ENCODE measurements at places on chromosomes 4 and X. TPM values are rescaled to one million over a fixed set of nuclear protein-coding genes. Genes with fewer than 3 reads are reported as not detected.

DACH2 gene
- not detected for total RNA-seq

DNA sequence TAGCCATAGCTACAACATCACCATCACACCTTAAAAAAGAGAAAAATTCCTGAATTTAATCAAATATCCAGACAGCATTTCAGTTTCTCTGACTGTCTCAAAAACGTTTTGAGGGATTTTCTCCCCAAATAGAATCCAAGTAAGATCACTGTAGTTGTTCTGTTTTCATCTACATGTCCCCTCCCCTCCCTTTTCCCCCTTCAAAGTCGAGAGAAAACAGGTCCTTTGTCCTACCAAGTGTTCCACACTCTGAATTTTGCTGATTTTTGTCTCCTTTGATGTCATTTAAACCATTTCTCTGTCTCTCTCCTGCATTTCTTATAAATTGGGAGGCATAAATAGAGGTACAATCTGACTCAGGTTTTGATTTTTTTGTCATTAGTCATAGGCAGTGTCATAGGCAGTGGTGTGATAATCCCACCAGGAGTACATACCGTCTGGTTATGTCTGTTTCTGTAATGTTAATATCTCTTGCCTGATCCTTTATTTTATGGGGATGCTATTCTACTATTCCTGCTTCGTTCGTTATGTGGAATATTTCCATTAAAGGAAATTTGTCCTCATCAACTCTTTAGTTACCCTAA lies 348.6 kb downstream of the PTTG2 start:
- no peak overlapping the region for H3K27ac ChIP-seq
- DNase-seq = no peak
- H3K4me1 ChIP-seq = peaks cover 60% of the 10 kb centered on the region
- H3K4me3 ChIP-seq = no peak overlapping the region

GRCh38 chr4:113064244-113064643 lies 14.8 kb downstream of the ANK2 start:
- no peak overlapping the region for H3K27ac ChIP-seq
- no peak for DNase-seq
- H3K27me3 ChIP-seq = peaks cover 7% of the 10 kb centered on the region

DNA sequence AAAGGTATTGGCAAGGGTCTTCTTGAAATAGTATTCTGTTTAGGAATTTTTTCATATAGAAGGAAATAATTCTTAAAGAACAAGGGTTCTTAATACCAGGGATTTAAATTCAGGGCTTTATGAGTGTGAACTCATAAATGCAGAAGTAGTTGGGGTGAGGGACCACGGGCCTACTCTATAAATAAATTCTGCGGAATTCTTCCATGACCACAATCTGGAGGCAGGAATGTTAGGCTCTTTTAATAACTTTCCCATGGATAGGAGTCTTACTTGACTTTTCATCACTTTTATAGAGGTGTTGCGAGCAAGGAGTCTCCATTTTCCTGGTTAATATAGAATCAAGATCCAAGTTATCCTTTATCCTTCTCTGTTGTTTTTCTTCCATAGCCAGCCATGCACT lies 76.7 kb upstream of the SLC4A4 start:
- no peak overlapping the region for H3K4me3 ChIP-seq
- H3K27ac ChIP-seq = no peak overlapping the region
- peaks cover 4% of the 10 kb centered on the region for H3K27me3 ChIP-seq
- no peak for DNase-seq

DNA sequence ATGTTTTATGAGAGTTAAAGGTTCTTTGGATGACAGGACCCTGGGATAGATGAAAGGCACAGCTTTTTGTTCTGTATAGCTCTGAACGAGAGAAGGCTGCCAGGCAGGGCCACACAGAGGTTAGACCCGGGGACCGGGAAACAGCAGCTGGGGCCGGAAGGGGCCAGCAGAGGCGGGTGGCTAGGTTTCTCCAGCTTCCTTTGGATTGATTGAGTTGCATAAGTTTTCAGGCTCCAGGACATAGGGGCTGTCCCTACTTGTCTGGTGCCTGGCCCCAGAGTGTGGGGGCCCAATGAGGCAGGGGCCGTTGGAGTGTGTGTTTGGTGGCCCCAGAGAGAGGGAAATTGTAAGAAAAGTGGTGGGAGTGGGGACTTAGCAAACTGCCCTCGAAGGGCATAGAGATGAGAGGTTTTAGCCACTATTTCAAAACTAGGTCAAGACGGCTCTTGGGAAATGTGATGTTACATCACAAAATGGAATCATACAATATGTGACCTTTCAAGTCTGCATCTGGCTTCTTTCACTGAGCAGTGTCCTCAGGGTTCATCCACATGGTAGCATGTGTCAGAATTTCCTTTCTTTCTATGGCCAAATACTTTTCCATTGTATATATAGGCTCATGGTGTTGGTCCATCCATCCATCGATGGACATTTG lies 3.7 kb downstream of the ZFP92 start:
- no peaks in the 10 kb centered on the region for H3K36me3 ChIP-seq
- H3K27me3 ChIP-seq = peaks cover 8% of the 10 kb centered on the region
- no peak for DNase-seq
- no peak overlapping the region for H3K27ac ChIP-seq

DNA sequence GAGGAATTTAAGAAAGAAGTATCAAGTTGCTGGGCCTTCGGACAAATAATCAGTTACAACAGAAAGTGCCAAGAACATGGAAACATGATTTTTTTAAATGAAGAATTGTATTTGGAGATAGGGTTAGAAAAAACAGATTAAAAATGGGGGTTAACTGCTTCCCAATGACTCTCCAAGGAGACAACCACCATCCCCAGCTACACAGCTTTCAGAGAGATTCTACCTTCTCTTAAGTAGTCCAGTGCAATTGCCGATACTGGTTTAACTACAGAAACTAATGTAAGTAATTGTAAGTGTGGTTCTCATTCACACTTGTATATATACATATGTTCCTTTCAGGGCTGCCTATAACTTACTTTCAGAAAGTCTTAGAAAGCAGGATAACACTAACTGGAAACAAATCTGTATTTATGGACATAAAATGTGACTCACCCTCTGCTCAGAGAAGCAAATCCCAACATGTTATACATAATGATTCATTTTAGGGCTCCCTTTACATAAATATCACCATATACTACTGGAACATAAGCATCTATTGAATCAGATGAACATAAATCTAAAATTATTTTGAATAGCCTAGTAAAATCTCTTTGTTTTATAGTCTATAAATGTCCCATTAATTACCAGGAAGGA lies 248.9 kb upstream of the UGT8 start:
- H3K4me1 ChIP-seq = no peaks in the 10 kb centered on the region
- no peak overlapping the region for H3K4me3 ChIP-seq

- H3K27ac ChIP-seq = no peak overlapping the region
- H3K4me3 ChIP-seq = no peak overlapping the region
- peaks cover 7% of the 10 kb centered on the region for H3K27me3 ChIP-seq
- no peak for DNase-seq
- no peaks in the 10 kb centered on the region for H3K36me3 ChIP-seq
Measured at GRCh38 chr4:112060212-112060611, 85.0 kb upstream of the FAM241A start.

TIGD4 gene
- total RNA-seq = 0.53 TPM

- no peaks in the 10 kb centered on the region for H3K27me3 ChIP-seq
- H3K27ac ChIP-seq = peak overlapping the region; percentile 78
- H3K4me3 ChIP-seq = peak overlapping the region; percentile 24
- H3K36me3 ChIP-seq = peaks cover 32% of the 10 kb centered on the region
Measured at GRCh38 chr4:1305781-1306455, 16.2 kb downstream of the MAEA start.

MEPE gene
- total RNA-seq = not detected

DNA sequence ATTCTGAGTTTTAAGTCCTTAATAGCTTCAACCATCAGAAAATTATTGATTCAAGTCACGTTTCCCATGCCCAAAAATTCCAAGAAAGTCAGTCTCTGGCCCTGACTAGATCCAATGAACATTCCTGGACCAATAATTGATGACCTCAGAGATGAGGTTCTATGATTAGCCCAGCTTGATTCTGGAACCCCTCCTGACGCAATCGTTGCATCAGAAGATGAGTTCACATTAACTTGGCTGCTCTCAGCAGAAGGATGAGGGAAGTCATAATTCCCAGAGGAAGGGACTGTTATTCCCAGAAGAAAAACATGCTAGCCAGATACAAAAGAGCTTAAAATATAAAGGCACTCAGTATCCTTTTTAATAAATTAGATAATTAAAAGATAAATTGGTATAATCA lies 34.3 kb upstream of the CPEB2 start:
- DNase-seq = no peak
- H3K4me3 ChIP-seq = no peak overlapping the region
- H3K36me3 ChIP-seq = no peaks in the 10 kb centered on the region
- no peak overlapping the region for H3K27ac ChIP-seq
- no peaks in the 10 kb centered on the region for H3K4me1 ChIP-seq

DNA sequence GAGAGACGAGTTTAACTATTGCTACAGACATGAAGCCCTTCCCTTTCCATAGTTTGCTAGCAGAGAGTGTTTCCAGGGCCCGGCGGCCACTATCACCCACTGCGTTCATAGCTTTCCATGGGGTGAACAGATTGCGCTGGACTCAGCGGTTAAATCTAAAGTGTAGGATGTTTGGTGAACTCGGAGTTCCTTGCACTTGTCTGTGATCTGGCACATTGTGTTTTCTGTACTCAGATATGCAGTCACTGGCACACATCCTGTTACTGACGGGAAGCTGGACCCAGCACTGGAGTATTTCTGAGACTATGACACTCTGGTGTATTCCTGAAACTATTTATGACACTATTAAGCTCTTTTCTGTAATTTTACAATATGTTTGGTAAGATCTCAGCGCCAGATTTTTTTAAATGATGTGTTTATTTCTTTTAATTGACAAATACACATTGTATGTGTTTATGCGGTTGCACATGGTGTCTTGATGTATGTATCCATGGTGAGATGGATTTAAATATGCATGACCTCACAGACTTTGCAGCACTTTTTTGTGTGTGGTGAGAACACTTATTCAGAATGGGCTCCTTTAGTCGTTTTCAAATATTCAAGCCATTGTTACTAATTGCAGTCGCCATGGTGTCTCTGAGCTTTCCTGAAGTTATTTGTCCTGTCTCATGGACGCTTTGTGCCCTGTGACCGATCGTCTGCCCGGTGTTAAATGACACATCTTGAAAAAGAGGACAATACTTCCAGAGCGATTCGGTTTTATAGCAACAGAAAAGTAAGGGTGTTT lies 14.1 kb downstream of the CD99 start:
- H3K27me3 ChIP-seq = no peaks in the 10 kb centered on the region
- peak overlapping the region; percentile 49 for H3K27ac ChIP-seq
- H3K4me3 ChIP-seq = no peak overlapping the region
- peaks cover 41% of the 10 kb centered on the region for H3K36me3 ChIP-seq

DNA sequence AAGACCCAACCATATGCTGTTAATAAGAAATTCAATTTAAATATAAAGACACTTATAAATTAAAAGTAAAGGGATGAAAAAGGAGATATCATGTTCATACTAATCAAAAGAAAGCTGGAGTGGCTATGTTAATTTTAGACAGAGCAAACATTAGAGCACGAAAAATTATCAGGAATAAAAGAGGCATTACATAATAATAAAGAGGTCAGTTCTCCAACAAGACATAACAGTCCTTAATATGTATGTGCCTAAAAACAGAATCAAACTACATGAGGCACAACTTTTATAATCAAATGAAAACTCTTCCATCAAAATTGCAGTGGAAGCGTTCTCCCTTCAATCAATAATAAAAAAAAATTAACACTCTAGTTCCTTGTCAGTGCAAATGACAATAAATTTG lies 62.6 kb downstream of the ARHGEF6 start:
- H3K4me1 ChIP-seq = peaks cover 38% of the 10 kb centered on the region
- peaks cover 38% of the 10 kb centered on the region for H3K36me3 ChIP-seq
- no peaks in the 10 kb centered on the region for H3K27me3 ChIP-seq

POLN gene
- 5.5 TPM for total RNA-seq

DNA sequence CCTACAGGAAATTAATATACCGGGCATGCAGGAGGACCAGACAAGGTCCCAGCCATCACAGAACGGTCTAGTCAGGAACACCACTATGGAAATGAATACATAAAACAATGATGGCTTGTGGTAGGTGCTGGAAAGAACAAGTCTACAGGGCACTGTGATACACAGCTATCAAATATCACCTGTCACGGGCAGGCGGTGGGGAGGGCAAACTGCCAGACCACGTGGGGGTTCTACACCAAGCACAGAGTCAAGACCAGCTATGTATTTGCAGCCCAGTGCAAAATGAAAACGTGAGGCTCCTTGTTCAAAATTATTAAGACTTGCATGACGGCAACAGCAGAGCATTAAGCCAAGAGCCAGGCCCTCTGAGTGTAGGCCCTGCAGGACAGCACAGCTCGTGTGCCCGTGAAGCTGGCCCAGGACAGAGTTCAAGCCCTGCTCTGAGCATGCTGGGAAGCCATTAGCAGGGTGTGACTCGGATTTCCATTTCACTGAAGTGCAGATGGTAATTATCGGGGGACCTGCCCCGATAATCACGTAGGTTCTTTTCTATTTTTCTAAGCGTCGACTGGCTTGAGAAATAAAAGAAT lies 83.6 kb downstream of the JAKMIP1 start:
- H3K36me3 ChIP-seq = peaks cover 18% of the 10 kb centered on the region
- H3K4me1 ChIP-seq = peaks cover 44% of the 10 kb centered on the region
- DNase-seq = no peak
- H3K27ac ChIP-seq = no peak overlapping the region
- no peaks in the 10 kb centered on the region for H3K27me3 ChIP-seq
- no peak overlapping the region for H3K4me3 ChIP-seq

SLC39A8 gene
- total RNA-seq = 60.3 TPM

- no peak overlapping the region for H3K4me3 ChIP-seq
- peaks cover 5% of the 10 kb centered on the region for H3K36me3 ChIP-seq
- H3K27me3 ChIP-seq = no peaks in the 10 kb centered on the region
- DNase-seq = no peak
- H3K27ac ChIP-seq = no peak overlapping the region
- peaks cover 3% of the 10 kb centered on the region for H3K4me1 ChIP-seq
Measured at GRCh38 chrX:120236687-120237479, 13.7 kb upstream of the ZBTB33 start.

DNA sequence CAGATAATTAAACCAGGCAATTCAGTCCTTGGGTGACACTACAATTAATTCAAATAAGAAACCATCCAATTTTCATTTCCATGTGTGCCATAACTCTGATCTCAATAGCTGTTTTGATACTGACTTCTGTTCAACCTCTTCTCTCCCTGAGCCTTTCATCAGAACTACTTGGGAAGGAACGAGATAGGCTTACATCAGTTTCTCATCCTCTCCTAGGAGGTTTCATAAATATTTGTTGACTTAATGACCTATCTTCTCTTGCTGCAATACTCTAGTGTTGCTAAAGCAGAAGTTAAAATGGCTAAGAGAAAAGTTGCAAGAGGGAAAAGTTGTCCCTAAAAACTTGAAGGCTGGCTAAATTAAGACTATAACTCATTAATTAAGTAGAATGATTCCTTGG lies 41.8 kb downstream of the PRKG2 start:
- H3K27me3 ChIP-seq = no peaks in the 10 kb centered on the region
- DNase-seq = no peak
- H3K4me1 ChIP-seq = no peaks in the 10 kb centered on the region
- H3K36me3 ChIP-seq = no peaks in the 10 kb centered on the region
- H3K27ac ChIP-seq = no peak overlapping the region

GRCh38 chr4:114015444-114015899 lies 36.0 kb upstream of the ARSJ start:
- no peaks in the 10 kb centered on the region for H3K27me3 ChIP-seq
- no peak overlapping the region for H3K4me3 ChIP-seq
- peaks cover 2% of the 10 kb centered on the region for H3K36me3 ChIP-seq
- DNase-seq = no peak
- no peak overlapping the region for H3K27ac ChIP-seq

GRCh38 chr4:4762909-4763821 lies 96.3 kb upstream of the MSX1 start:
- H3K27ac ChIP-seq = peak overlapping the region; percentile 58
- peak; percentile 81 for DNase-seq
- peaks cover 6% of the 10 kb centered on the region for H3K36me3 ChIP-seq
- peaks cover 30% of the 10 kb centered on the region for H3K4me1 ChIP-seq
- H3K4me3 ChIP-seq = peak overlapping the region; percentile 38

Data from activated CD8-positive, alpha-beta memory T cell treated with anti-CD3 and anti-CD28 coated beads, Interleukin-2, amount 10 ng/mL, durations not matched to agents 7 days and 5 days (primary cell).